ENCODE measurements at places on chromosomes 1 and 21.
A peak's percentile ranks its signal among the peaks of the same experiment; 100 is the strongest.

DNA sequence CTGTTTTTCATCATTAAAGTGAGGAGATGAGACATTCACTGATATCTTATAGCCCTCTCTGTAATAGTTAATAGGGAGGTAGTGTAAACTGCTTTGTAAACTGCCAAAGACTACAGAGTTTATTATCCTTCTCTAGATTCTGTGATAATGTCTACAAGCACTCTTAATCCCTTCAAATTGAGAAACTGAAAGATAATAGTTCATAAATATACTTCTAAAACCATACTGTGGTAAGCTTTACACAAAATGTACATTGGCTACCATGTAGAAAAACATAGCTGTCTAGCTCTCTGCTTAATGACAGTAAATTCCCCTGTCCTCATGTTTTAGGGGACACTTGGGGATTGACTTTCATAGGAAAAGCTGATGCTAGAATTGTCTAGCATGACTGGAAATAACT is 39.6 kb downstream of the CXADR start:
- DNase-seq = no peak

- DNase-seq = no peak
These were observed 141.5 kb upstream of the VAMP3 start for GRCh38 chr1:7629465-7630195.

DNA sequence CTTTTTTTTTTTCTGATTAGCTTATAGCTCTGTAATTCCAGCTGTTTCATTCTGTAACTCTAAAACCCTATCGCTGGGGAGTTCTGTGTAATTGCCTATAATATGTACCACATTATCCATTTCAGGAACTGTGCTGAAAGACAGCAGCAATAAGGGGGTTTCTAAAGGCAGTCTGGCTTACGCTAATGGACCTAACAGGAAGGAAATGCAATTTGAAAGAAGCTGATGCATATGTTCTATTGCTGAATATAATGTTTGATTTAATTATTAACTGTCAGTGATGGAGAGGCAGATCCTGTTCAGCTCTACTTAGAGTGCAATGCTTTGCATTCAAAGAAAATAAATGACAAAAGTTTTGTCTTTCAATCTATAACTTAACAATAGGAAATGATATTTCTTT is 209.4 kb upstream of the SNX7 start:
- no peak for DNase-seq

DNA sequence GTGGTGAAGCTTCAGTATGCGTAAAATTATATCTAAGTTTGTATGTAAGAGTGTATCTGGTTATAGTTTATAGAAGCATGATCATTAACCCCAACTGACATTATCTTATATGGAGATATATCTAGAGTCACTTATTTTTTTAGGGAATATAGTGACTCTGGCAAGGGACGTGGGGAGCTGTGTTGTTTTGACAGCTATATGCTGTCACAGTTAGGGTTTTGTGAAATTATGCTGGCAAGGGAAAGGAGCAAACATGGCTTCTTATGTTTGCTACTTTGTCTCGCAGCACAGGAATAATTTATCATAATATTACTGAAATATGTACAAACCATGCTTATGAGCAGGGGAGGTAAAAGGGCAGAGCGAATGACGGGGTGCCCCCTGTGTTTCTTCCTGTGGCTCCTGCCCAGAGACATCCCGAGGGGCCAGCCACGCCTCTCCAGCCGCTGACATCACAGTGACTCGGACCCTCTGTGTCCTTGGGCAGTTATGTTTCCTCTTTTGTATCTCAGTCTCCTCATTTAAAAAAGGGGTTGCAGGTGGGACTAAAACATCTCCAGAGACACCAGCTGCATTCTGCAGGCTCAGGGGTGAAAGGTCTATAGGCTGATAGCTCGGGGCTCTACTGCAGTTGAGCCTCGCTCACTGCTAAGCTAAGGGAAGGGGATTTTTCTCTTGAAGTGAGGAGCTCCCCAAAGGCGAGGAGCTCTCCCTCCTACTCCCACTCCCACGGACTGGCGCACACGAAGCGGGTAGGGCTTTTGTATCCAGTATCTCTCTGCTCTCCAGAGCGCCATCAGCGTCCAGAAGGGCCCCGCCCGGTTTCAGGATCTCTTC is 14.9 kb downstream of the A3GALT2 start:
- no peak for DNase-seq

DNA sequence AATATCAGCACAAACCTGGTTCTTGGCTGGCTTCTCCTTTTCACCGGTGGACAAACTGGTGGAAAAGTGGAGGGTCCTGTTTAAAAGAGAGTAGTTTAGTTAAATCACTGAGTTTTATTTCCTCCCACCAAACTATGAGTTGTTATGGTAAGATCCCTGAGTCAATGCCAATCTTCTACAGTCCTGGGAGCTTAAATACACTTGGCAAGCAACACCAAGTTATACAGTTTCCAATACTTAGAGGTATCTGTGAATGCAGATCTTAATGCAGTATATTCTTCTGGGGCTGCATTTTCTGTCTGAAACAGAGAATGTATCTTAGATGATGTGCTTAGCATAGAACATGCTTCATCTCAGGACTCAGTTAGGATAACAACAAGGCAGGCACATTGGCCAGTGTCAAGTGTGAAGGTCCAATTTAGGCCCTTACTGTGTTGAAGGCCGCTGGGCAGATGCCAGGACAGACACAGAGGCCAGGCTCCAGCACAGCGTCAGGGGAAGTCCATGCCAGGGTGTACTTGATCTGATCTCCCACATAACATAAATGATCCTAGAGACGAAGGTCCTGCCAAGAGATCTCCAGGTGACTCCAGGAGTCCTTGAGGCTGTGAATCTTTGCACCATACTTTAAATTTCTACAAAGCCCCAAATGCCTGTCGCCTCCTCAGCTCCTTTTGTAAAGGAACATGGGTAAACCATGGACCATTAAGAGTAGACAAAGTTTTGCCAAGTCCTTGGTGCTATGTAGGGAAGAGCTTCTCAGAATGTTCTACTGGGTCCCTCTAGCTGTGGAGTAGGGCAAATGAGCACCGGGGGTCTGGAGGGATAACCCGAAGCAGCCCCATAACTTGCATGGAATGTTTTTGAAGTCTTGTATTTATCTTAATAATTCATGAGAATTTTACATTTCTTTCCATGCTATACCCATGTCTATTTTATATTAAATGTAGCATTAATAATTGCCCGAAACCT is 76.8 kb downstream of the KCNJ15 start:
- no peak for DNase-seq

- DNase-seq = no peak
These were observed 25.7 kb upstream of the BACE2 start for GRCh38 chr21:41142051-41142795.

GRCh38 chr1:28853093-28853742 is 41.2 kb downstream of the OPRD1 start:
- DNase-seq = no peak

DNA sequence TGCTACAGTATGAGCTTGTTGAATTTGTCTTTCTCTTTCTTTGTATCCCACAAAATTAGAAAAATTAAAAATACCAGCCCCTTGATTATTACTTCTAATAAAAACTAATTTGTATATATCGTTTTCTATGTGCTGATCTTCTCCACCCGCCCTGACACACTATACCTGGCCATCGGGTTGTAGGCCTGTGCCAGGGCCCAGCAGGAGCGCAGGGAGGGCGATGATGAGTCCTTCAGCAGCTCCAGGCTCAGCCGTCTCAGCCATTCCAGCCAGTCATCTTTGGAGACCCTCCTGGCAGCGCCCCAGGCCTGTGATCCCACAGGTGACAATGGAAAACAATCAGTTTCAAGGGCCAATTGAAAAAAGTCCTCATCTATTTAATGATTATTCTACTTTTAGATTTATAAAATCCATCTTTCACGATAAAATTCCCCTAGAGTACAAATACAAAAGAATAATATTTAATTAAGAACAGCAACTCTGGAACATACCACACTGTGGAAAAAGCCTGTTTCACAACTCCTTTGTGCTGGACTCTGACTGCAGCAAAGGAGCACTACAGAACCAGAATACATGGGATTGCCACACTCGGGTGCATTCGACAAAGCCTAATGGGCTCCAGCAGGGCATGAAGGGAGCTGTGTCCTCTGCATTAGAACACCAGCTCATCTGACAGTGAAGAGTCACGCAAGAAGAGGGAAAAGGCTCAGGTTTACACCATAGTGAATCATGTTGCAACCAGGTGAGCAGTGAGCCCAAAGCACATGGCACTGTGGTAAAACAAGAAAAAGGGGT is 15.4 kb downstream of the ANGPTL7 start:
- DNase-seq = no peak

- DNase-seq = peak; percentile 64
These were observed 24.4 kb downstream of the CAP1 start for GRCh38 chr1:40064797-40065499.

GRCh38 chr21:35226968-35227744 is 178.1 kb upstream of the RUNX1 start:
- no peak for DNase-seq

- DNase-seq = no peak
These were observed 65.4 kb downstream of the UBIAD1 start for GRCh38 chr1:11338284-11338924.

- DNase-seq = no peak
These were observed 12.5 kb downstream of the MACO1 start for GRCh38 chr1:25443030-25443699.

DNA sequence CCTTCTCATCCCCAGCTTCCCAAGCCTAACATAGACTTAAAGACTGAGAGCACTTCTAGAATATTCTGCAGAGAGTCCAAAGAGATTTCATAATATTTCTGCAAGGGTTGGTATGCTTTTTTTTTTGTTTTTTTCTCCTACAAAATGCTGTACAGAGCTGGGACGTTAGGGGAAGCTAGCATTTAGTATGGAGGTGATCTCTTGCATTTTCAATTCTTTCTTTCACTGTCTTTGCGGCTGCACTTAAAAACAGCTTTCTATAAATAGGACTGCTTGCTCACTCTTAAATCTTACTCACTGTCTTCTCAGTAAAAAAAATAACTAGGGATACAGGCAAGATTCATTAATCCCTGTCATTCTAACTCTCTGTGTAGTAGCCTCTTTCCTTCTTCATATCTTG is 7.4 kb downstream of the DSCAM start:
- no peak for DNase-seq

- DNase-seq = no peak
These were observed 360.7 kb downstream of the CAMTA1 start for GRCh38 chr1:7145947-7146346.

GRCh38 chr1:197696372-197696771 is 78.9 kb downstream of the DENND1B start:
- DNase-seq = no peak

GRCh38 chr1:39102537-39103327 is 76.6 kb downstream of the NDUFS5 start:
- peak; percentile 83 for DNase-seq

- DNase-seq = no peak
These were observed 87.3 kb upstream of the CD1D start for GRCh38 chr1:158093376-158093775.

GRCh38 chr1:115814685-115815398 is 26.1 kb downstream of the NHLH2 start:
- DNase-seq = no peak

DNA sequence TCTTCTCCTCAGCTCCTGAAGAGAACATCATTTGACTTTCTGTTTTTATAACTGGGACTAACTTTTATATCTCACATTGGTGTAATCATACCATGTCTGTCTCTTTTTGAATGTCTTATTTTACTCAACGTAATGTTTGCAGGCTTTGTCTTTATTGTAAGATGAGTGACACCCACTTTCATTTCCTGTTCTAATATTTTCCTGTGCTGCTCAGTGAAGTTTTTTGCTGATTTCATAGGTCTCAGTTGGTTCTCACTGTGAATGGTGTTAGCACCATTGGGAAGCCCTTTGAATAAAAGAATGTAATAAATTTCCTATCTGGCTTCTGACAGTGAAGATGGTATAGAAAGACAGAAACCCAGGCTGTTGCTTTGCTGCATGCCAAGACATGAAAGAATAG is 84.0 kb downstream of the RAVER2 start:
- DNase-seq = peak; percentile 19

DNA sequence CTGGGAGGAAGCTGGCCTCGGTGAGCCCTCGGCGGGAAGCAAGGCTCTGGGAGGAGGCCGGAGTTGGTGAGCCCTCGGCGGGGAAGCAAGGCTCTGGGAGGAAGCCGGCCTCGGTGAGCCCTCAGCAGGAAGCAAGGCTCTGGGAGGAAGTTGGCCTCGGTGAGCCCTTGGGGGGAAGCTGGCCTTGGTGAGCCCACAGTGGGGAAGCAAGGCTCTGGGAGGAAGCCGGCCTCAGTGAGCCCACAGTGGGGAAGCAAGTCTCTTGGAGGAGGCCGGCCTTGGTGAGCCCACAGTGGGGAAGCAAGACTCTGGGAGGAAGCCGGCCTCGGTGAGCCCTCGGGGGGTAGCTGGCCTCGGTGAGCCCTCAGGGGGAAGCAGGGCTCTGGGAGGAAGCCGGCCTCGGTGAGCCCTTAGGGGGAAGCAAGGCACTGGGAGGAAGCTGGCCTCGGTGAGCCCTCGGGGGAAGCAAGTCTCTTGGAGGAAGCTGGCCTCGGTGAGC is 36.0 kb downstream of the KRTAP10-1 start:
- DNase-seq = no peak

DNA sequence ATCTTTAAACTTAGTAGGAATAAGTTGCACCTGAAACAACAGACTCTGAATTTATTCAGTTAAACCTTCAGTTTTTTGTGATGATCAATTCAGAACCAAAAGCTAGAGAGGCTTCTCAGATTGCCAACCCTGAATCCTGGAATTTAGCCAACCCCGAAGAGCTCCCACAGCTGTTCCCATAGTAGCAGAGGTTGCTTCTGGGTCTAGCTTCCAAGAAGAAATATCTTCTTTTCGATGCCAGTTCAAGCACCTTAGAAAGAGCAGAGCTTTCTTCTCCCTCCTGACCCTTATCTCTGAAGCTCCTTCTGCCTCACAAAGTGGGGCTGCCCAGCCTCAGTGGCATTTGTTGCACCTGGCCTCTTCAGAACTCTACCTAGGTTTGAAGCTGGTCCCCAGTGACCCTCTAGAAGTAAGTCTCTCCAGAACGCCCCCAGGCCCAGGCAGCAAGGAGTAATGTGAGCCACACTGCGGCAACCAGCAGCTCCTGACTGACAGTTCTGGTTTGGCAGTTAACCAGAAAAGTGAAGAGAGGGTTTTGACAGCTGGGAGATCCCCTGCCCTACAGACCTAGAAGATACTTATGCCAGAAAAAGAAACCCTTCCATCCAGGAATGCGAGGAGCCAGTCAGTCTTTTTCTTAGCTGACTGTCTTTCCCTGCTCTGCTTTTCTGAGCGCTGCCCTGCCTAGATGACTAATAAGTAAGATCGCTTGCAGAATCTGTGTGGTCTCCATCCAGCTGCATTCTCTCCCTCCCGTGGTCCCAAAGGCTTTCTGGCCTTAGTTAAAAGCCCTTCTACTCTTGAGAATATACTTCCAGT is 165.9 kb downstream of the ADGRL4 start:
- DNase-seq = no peak

- no peak for DNase-seq
These were observed 22.1 kb downstream of the SSX2IP start for GRCh38 chr1:84668185-84668584.

DNA sequence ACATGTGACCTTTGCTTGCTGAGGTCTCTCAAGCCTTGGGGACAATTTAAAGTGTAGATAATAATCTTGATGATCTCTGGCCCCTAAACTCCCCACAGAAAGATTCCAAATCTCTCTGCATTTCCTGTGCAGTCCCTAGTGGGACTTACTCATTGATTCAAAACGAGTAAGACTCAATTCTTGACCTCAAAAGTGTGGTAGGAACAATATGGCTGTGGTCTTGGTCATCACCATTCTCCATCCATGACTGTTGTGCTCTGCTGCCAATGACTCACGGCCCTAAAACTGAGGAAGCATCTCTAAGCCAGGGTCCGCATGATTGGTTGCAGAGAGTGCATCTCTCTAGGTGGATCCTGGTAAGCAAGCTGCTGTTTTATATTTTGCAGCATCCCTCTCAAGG is 268.0 kb downstream of the PTGER3 start:
- no peak for DNase-seq

All from GM13976 (cell line).